Activated CD8-positive, alpha-beta T cell treated with anti-CD3 and anti-CD28 coated beads, Interleukin-2, amount 10 ng/mL, durations not matched to agents 7 days and 5 days (primary cell): ENCODE measurements at places on chromosomes 3 and 15. TPM values are rescaled to one million over a fixed set of nuclear protein-coding genes. Genes with fewer than 3 reads are reported as not detected.
A peak's percentile ranks its signal among the peaks of the same experiment; 100 is the strongest.

DNA sequence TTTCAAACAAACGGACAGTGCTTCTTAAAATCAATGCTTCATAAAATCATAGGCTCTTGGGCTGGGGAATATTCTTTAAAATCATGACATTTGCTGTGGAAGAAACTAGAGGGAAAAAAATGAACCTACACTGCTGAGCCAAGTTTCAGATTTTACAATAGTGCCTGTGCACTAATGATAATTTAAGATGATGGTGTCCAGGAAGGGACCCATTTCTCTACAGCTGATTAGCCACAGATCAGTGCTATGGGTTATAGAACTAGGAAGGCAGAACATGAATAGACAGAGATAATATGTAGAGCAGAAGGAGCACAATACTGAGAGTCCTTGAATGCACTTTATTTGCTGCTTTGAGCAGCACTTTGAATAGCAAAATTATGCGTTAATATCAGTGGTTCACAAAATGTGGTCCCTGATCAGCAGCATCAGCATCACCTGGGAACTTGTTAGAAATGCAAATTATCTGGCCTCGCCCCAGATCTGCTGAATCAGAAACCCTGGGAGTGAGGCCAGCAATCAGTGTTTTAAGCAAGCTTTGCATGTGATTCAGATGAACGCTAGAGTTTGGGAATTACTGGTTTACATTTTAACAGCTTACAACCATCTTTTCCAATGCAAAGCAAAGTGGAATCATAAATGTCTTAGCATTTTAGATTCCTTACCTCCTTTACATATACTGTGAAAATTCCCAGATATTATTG lies 135.8 kb upstream of the ANKRD28 start:
- no peak for DNase-seq

DNA sequence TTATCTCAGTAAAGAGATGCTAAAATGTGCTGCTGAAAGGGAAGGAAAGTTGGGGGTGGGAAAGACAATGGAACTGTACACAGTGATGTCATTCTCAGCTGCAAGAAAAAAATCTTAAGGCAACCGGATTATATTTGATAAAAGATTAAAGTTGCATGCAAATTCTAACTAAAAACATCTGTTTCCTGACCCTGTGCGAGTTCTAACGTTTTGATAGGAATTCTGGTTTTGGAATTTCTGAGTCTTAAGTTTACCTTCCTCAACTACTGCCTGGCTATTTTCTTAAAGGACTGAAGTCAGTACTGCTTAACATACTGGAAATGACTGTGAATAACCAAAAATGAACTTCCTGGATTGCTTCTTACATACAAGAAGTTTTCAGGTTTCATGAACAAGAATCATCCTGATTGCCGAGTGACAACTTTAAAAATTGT lies 115.5 kb downstream of the SLC25A26 start:
- no peak for DNase-seq

GRCh38 chr3:155015776-155016436 lies 64.2 kb upstream of the MME start:
- no peak for DNase-seq

DNA sequence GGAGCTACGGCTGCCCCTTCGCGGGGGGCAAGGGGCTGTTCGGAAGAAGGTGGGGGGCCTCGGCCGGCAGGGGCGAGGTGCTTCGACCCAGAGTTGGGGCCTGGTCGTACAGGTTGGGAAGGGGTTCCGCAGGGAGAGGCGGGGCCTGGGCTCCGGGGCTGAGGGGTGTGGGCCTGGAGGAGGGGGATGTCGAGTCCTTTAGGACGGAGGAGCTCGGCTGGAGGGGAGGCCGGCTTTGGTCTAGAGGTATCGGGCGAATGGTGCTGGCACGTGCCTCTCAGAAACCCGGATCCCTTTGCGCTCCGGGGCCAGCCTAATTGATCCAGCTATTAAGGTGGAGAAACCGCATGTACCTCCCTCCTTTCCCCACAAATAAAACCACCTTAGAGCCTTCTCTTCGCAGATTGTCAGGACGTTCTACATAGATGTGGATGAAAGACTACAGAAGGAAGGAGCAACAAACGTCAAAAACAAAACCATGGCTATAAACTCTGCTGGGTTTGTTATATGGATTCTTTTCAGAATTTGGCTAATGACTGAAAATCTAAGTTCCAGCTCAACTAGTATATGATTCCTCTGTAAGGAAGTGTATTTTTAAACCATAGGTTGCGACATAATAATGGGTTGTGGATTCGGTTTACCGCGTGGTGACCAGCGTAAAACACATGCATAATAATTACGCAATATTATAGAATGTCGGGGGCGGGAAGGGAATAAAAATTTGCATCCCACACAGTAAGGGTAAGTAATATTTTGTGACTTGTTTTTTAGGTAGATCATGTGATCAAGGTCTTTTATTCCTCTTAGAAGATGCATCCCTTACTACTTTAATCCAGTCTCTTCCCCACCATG lies 644 bp upstream of the NGLY1 start:
- no peak for DNase-seq

- no peak for DNase-seq
These were observed 82.7 kb downstream of the RFX7 start for GRCh38 chr15:56160966-56161365.

GRCh38 chr15:97745481-97746071 lies 214.9 kb upstream of the ARRDC4 start:
- peak; percentile 46 for DNase-seq

DNA sequence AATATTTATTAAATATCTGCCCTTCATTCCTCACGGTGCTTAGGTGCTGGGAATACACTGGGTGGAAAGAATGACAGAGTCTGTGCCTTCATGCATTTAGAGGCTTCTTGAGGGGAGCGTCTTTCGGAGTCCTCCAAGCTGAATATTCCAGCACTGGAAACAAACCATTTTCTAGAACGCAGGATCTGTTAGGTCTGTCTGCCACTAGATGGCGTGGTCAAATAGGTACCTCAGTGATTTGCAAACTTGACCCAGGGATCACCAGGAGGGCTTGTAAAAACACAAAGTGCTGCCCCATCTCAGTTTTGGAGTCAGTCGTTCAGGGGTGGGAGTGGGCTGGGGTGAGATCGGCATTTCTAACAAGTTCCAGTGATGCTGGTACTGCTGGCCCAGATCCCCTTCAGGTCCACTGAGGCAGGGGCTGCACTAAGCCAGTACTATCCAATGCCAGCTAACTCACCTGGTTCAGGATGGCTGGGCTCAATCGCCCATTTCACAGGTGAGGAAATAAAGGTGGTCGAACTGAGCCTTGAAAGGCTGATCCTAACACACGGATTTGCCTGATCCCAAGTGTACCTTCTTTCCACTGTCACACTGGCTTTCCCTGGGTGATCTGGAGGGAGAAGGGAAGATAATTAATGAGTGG lies 14.8 kb downstream of the ARNT2 start:
- peak; percentile 26 for DNase-seq

- no peak for DNase-seq
These were observed 20.9 kb downstream of the LINGO1 start for GRCh38 chr15:77611767-77612166.

GRCh38 chr15:100713163-100713867 lies 110.9 kb downstream of the ASB7 start:
- DNase-seq, result no peak

The COPB2 gene
- 82.0 TPM for total RNA-seq

The IQCH gene
- total RNA-seq, result 0.97 TPM

GRCh38 chr15:90421527-90421926 lies 33.5 kb downstream of the IQGAP1 start:
- no peak for DNase-seq

The P2RY14 gene
- 0.63 TPM for total RNA-seq

The XCR1 gene
- not detected for total RNA-seq

The PLCB2 gene
- 133 TPM for total RNA-seq

The DNAH12 gene
- not detected for total RNA-seq

DNA sequence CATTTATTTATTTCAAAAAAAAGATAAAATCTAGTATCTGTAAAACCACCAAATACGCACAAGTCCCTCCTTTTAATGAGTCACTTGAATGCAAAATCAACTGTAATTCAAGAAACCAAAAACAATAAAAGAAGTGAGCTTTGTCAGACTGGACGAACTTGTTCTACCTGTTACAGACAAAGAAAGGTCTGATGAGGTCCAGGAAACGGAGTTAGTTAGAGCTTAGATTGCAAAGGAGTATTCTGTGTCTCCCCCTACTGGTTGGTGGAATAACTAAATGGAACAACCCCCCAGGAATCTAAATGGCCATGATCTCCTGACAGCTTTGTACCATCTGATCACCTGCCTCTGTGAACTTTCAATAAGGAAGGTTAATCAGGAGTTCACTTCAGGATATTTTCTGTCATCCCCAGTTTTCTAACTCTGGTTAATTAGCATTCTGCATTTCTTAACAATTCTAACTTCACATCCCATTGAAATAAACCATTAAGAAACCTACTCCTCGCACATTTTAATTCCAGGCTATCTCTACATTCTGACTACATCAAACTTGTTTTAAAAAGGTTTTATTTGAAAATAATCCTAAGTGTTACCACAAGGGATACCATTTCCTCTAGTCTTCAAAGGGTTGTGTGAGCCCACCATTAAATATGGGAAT lies 333.0 kb upstream of the SATB1 start:
- peak; percentile 69 for DNase-seq

The ADAMTS7 gene
- total RNA-seq, result not detected

DNA sequence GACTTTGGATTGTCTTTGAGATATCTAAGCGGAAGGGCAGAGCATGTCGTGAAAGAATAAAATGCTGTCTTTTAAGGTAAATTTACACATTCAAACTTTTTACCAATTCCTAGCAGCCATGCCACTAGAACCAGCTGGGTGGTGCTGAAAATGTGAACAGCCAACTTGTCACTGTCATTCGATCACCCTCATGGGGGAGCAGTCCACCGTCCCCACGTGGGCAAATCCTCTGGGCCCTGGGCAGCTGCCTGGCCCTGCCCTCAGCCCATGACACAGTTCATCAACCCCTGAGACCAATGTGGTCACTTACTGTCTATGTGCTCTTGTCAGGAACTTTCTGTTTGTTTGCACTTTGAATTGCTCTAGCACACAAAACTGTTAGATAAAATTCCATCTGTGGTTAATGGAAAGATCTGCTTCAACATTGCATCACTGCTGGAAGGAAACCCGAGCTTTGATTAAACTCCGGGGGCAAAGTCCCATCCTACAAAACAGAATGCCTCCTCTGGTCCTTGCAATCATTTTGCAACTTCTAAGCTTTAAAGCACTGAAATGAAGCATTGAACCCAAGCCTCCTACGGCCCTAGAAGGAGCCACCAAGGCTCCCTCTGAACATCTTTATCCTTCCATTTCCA lies 50.1 kb downstream of the PCSK6 start:
- no peak for DNase-seq

The ZNF717 gene
- total RNA-seq, result 10.7 TPM

The DUOX1 gene
- total RNA-seq, result not detected

DNA sequence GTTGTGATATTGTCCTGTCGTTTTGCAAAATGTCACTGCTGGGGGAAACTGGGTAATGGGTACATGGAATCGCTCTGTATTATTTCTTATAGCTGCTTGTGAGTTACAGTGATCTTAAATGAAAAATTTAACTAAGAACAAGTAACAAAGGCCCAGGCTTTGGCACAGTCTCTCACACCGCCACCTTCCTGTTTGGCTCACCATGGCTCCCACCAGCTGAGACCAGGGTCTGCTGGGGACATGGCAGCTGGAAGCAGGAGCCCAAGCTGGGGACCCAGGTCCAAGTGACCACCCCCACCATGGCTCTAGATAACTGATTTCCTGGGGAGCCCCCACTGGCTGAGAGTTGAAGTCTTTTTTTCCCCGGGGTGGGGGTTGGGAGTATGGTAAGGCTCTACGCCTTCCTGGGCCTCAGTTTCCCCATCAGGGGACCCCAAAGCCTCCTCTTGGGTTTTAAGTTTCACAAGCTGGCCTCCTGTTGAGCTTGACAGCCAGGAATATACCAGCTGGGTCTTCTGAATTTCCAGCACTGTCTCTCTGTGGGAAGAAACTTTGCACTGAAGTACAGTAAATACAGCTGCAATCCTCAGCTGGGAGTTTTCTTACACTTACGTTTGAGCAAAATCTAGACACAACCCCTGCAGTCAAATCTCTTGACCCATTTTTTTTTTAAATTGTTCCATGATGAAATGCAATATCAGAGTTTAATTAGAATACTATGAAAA lies 26.1 kb downstream of the ABTB1 start:
- DNase-seq, result no peak

DNA sequence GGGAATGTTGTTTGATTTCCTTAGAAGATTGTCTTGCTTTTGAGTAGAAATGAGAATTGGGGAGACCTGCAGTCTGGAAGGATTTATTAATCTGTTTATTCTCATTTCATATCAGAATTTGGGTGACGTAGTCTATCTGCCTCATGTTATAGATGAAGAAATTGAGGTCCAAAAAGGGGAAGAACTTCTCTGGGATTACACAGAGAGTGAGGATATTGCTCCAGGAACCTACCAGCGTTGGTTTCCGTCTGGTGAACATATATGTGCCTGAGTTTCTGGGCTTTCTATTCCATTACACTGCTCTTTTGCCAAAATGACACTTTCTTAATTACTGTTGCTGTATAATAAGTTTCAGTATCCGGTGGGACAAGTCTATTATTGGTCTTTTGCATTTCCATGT lies 51.8 kb downstream of the CTDSPL start:
- no peak for DNase-seq

DNA sequence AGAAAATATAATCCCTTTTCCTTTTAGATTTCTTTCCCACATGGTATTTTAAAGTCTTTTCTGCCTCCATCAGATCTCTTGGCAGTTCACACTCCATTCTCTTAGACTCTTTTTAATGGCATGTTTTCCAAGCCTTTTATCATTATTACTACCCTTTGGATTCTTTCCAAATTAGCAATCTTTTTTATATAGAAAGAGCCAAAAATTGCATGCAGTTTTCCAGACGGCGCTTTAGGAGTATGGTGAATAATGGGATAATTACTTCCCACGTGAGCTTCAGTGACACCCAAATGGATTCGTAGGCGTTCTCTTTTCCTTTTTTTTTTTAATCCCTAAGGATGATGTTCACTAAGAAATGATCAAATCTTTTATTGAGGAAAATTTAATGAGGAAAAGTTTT lies 354.8 kb upstream of the DNAJC19 start:
- DNase-seq, result no peak

DNA sequence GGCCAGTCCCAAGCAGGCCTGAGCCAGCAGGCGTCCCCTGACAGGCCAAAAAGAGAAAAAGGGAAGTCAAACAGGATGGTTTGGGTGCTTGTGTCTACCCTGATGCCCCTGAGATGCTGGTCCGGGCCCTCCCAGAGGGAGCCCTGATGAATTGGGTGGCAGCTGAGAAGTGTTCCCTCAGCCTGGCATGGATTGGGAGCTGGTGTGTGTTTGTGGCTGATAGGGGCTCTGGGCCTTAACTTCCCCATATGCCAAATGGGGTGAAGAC lies 1.4 kb downstream of the FBLN2 start:
- no peak for DNase-seq

DNA sequence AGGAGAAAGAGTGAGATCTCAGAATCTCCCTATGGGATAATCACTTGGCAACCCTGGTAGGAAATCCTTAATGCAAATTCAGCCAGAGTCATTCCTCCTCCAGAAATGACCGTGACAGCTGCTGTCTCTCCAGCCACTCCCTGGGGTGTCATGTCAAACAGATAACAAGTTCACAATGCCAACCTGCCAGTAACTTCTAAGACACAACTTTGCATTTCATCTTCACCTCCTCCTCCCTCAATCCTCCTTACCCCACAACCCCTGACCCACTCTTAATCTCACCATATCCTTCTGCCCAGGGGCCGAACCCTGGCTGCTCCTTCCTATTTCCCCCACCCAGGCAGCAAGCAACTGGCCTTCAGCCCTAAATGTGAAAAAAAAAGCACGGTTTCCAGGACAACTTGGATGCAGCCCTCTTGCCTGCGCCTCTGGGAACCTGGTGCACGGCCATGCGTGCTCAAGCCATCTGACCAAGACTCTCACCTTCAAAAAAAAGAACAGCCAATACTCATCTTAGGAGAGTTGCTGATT lies 166.0 kb downstream of the NTRK3 start:
- DNase-seq, result no peak

GRCh38 chr3:23085261-23085660 lies 117.9 kb upstream of the UBE2E2 start:
- no peak for DNase-seq
